Stimulated activated CD4-positive, alpha-beta T cell treated with anti-CD3 and anti-CD28 coated beads, Interleukin-12 subunit alpha, Interleukin-12 subunit beta, amount 100 ng/mL, for 4 hours (primary cell): ENCODE measurements at places on chromosomes 6 and 20.

DNA sequence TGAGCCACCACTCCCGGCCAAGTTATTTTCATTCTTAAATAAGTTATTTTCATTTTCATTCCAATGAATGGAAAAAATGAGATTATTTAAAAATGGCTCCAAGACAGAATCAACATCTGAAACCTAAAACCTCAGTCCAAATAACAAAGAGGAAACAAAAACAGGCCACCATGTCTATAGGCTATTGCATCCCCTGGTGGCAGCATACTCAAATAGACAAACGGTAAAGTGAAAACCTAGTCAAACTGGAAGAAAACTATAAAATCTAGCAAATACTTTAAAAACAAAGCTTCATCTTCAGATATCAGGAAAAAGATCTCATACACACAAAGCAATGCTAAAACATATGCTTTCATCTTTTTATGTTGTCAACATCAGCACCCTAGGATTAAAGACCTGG lies 20.9 kb downstream of the IL17A start:
- DNase-seq, result no peak

DNA sequence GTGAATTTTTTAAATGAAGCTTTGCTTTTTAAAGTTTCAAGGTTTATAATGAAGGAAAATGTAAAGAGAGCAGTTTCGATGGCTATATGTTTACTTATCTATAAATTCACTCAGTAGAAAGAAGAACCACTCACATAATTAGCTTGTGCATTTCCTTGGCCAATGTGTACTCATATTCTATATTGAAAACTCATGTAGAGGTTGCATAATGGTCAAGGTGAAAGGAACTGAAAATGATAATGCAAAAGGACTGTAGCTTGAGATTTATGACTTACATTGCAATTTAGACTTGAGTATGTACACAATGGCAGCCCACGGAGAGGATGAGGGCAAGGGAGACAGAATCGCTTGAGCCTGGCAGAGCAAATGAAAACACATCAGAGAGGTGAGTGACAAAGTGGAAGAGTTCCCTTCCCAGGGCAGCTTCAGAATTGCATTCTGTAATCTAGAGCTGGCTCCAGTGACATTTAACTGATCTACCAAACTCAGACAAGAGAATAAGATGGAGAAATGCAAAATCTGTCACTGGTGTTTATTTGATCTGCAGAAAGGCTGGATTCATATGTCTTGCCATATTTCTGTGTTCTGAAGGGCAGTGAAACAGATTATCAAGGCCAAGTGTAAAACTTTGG lies 191.8 kb downstream of the TMEM200A start:
- DNase-seq, result no peak

DNA sequence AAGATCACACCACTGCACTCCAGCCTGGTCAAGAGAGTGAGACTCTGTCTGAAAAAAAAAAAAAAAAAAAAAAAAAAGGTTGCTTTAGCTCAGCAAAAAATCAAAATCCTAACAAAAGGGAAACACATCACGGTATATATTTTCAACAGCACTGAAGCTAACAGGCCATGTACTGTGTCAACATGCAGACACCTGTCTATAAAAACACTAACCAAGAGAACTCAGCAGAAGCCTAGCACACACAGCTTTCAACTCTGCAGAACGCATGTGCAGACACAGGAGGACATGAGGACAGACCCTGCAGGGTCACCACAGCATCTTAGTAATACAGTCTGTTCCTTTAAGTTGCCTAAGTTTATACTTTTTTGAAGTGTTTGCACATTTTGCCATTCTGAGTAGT lies 13.5 kb downstream of the NINL start:
- no peak for DNase-seq

- DNase-seq, result no peak
Observed at GRCh38 chr6:148529010-148529409, 186.4 kb downstream of the SASH1 start.

DNA sequence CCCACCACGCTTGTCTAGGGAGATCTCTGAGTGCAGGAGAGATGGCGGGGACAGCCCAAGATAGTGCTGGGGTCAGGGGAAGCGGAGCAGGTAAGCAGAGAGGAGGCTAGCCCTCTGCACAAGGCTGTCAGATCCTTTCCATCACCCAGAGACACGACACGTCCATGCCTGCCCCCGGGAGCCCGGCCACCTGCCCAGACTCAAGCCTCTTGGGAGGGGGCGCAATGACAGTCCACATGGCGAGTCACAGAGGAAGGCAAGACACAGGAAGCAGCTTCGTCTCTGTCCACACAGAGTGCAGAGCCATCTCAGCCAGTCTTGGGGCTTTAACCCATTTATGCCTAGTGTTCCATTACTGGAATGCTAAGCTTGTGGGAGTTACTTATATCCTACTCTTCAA lies 78.4 kb downstream of the PREX1 start:
- DNase-seq, result no peak

GRCh38 chr20:48747840-48748414 lies 79.9 kb downstream of the PREX1 start:
- no peak for DNase-seq

DNA sequence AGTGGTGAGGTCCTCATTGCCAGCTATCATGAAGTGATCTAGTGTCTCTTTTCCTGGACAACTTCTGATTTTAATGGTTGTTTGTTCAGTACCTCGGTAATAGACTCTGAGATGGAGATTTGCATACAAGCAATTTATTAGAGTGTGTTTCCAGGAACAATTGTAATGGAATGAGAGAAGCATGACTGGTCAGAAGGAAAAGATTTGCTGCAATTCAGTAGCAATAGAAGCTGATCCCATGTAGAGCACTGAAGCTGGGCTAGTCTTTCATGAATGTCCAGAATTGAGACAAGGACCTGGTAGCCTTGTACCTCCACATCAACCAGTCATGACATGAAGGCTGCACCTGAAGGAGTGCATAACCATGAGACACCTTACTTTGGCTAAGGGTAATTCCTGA lies 526.5 kb downstream of the NKAIN2 start:
- no peak for DNase-seq

GRCh38 chr6:14398953-14399352 lies 281.4 kb downstream of the CD83 start:
- no peak for DNase-seq

DNA sequence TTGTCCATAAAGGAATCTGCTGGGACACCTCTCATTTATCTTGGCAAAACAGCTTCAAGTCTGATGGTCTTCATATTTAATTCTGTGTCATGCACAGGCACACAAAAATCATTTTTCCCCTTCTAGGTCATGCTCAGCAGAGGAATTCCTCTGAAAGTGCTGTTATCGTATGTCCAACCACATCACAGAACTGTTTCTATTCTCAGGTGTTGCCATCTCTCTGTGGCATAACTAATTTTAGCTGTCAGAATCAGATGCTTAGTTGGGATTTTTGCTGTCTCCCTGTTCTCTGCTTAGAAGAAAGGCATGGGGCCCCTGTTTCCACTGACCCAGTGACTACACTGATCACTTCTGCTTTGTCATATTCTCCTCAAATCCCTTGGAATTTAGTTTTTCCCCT lies 608.0 kb upstream of the EPHA7 start:
- DNase-seq, result no peak

DNA sequence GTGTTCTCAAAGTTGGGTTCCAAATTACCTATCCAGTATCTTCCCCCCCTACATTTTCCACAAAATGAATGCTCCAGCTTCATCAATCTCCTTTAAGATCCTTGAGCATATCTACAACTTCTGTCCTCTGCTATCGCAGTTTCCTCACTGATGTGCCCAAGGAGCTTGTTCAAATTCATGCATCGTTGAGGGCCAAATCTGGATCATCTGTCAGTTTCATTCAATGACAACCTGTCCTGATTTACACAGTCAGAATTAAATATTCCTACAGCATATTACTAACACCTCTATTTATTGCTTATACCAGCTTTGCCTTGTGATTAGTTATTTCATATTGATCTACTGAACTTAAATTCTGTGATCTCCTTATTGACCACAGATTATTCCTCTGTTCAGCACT lies 68.7 kb downstream of the GRM1 start:
- DNase-seq, result no peak

- DNase-seq, result no peak
Observed at GRCh38 chr6:117288083-117288715, 22.8 kb downstream of the VGLL2 start.

GRCh38 chr20:62292108-62292507 lies 10.7 kb upstream of the ADRM1 start:
- no peak for DNase-seq

- no peak for DNase-seq
Observed at GRCh38 chr6:164359441-164359840, 944.9 kb downstream of the QKI start.

DNA sequence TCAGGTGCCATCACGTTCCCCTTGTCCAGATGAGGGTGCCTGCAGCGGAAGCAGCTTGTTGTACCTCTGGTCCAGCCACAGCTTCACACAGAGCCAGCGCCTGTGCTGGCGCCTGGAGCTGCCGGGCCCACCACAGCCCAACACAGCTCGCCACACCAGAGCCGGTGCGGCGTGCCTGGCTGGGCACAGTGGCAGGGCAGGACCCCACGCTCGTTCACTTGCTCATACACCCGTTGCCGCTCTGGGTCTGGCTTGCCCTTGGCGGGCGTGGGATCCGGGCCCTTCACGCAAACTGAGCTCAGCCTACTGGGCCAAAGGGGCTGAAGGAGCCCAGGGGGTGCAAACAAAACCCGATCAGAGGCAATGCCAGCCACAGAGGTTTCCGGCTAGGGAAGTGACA lies 492.5 kb upstream of the MANEA start:
- DNase-seq, result no peak

- DNase-seq, result no peak
Observed at GRCh38 chr6:16950825-16951495, 150.9 kb upstream of the STMND1 start.

DNA sequence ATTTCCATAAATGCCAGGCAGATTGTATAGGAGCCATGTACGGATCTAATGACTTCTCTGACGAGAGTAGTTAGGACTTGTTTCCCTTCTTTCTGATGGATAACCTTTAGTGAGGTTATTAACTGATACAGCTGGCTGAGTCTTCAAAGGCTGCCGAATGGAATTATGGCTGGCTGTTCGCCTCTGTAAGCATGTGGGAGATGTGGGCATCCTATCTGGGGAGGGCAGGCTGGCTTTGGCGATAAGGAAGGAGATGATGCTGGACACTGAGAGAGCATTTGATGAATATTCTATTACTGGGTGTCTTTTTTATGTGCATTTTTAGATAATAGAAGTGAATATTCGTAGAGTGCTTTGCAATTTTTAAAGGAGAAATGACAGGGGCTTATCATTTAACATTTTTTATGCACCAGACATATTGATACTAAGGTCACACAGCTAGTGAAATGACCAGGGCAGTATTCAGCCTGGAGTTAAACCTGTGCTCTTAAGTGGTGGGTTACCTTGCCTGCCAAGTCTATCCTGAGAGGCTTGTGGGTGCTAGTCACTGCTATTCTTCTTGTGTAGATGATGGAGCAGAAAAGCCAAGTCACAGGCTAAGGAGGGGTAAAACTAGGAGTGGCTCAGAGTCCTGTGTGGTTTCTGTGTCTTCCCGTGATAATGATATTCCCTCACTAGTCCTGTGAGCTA lies 3.1 kb downstream of the PBOV1 start:
- DNase-seq, result no peak

DNA sequence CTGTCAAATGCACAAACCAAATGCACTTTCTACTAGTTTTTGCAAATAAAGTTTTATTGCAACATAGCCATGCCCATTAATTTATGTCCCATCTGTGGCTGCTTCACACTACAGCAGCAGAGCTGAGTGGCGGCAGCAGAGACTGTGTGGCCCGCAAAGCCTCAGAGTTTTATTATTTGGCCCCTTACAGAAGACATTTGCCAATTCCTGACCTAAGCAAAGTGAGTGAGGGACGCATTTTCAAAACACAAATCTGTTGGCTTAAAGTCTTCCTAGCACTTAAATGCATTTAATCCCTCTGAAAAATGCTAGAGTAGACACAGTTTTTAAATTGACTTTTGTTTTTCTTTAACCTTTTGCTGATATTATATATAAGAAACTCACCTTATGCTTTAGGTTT lies 126.4 kb downstream of the PHACTR3 start:
- no peak for DNase-seq
